CD4-positive, alpha-beta T cell treated with Interleukin-6 at 100 ng/mL for 8 hours (primary cell): ENCODE measurements at places on chromosomes 12 and 14.

GRCh38 chr12:71694099-71694820, 8.4 kb downstream of the TMEM19 start:
- no peak for DNase-seq

DNA sequence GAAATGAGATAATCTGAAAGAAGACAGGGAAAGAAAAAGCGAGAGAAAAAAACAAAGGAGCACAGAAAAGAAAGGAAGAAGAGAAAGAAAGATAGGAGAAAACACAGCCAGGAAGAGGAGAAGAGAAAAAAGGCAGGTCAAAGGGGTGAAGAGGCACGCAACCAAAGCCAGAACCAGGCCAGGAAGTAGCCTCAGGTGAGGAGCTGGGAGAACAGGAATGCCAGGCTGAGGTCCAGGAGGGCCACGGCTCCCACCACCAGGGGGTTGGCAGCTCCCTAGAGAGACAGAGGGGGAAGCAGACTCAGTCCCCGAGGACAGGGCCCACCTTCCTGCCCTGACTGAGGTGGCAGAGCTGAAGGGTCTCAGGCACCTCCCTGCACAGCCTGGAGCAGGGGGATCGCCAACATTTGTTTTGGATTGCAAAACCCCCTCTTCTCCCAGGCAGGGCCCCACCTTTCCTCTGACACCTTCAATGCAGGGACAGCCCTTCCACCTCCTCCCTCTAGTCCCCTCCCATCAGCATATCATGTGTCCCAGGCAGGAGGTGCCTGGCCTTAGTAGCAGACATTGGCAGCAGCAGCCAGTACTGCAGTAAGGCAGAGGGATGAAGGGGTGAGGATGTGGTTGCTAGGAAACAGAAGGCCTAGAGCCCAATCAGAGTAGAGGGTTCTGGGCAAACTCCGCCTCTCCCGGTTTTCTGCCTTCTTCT, 2.0 kb upstream of the AP1G2 start:
- no peak for DNase-seq

- no peak for DNase-seq
Observed at GRCh38 chr12:47835831-47836155, 16.1 kb upstream of the HDAC7 start.

DNA sequence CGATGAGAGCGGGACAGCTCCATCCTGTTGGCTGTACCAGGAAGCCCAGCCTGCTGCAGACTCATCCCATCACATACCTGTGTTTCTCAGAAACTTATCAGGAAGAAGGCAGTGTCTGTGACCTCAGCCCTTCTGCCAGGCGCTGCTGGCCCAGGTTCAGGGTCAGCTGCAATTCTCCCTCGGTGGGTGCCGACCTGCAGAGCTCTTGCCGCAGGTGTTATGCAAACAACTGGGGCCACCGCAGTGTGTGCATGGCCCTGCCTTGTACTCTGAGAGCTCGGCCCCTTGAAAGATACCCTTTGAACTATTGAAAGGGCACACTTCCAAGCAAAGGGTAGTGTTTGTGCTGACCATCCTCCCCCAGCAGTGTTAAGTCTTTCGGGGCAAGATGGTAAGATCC, 322.2 kb upstream of the DIO3 start:
- no peak for DNase-seq

- no peak for DNase-seq
Observed at GRCh38 chr12:65432114-65432513, 153.6 kb downstream of the MSRB3 start.

GRCh38 chr14:74852922-74853530, 22.9 kb downstream of the PROX2 start:
- no peak for DNase-seq

- peak; percentile 72 for DNase-seq
Observed at GRCh38 chr12:112937741-112938719, at the start of gene OAS3. Gene OAS3 (plus strand): TSS chr12:112938474. CDS start chr12:112938531, 57 bp downstream.

DNA sequence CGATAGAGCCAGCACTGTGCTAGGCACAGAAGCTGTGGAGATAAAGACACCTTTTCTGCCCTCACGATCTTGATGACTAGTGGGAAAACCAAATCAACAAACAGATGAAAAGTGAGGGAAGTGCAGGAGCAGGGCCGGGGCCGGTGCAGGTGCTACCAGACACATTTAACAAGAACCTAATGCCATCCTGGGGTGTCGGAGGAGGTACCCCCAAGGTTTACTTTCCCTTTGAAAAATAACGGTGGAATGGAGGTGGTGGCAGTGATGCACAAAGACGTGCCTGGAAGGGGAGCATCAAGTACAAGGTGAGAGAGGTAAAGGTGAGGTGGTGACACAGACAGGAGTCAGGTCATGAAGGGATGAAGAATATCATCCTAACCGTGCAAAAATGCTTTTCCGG, 22.1 kb downstream of the SLC6A13 start:
- no peak for DNase-seq

- no peak for DNase-seq
Observed at GRCh38 chr12:12511021-12511783, 51.5 kb downstream of the DUSP16 start.

- DNase-seq, result no peak
Observed at GRCh38 chr12:128991716-128992115, 138.4 kb downstream of the GLT1D1 start.

DNA sequence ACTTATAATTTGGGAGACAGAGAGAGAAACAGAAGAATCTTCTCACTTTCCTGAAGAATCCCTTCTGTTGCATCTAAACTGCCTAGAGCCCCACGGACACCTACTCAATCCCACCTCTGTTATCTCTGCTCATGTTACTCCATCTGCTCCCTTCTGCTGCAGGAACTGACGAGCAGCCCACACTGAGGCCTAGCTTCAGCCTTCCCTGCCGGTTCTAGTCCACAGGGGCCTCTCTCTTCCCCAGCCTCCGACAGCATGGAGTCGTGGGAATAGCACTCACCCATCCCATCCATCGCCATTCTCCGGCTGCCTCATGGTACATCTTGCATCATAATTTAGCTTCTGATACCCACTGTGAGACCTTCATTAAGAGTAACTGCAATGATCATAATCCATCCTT, 4.0 kb downstream of the RAB15 start:
- no peak for DNase-seq

DNA sequence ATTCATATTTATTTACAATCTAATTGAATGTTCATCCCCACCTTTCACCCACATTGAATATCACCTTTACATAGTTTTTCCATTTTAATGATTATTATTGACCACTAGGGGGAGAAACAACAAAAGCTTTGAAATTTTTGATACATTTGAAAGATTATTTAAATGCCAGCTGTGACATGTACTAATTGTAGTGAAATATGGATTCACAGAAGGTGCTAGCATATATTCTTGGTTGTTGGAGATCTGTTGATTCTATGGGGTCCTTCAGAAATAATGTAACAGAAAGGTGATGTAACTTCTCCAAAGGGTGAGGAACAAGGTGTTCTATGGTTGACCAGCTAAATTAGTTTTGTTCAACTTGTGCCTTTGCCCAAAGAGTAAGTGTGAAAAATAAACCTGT, 22.4 kb upstream of the GPR33 start:
- no peak for DNase-seq
